ENCODE measurements at places on chromosomes 7 and 10. TPM values are rescaled to one million over a fixed set of nuclear protein-coding genes. Genes with fewer than 3 reads are reported as not detected.

DNA sequence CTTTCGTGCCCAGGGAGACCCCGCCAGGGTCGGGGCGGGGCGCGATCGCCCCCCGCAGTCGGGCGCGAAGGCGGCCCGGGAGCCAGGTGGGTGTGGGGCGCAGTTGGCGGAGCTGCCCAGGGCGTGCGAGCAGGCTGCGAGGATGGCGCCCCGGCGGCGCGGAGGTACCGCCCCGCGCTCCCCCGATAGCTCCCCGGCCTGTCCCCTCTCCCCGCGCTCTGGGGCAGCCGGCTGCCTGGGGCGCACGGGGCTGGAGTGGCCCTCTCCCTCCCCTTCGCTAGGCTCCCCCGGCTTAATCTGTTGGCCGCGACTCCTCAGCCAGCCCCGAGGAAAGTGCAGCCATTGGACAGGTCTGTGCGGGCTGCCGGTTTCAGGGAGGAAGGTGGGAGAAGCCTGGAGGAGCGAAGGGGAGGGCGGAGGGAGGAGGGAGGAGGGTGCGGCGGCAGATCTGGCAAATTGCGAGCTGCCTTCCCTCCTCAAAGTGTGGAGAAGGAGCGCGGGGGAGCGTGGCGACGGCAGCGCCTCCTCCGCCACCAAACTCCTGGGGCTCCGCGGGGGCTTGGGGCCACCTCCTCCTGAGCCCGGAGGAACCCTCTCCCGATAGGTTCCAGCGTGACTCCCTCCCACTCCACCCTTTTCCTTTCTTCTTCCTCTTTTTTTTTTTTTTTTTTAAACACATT, 361 bp upstream of the PLXDC2 start:
- DNase-seq: peak; percentile 83

GRCh38 chr10:127863231-127863825, 29.4 kb downstream of the CLRN3 start:
- peak; percentile 18 for DNase-seq

GRCh38 chr7:11959121-11959520, 127.1 kb upstream of the THSD7A start:
- no peak for DNase-seq

DNA sequence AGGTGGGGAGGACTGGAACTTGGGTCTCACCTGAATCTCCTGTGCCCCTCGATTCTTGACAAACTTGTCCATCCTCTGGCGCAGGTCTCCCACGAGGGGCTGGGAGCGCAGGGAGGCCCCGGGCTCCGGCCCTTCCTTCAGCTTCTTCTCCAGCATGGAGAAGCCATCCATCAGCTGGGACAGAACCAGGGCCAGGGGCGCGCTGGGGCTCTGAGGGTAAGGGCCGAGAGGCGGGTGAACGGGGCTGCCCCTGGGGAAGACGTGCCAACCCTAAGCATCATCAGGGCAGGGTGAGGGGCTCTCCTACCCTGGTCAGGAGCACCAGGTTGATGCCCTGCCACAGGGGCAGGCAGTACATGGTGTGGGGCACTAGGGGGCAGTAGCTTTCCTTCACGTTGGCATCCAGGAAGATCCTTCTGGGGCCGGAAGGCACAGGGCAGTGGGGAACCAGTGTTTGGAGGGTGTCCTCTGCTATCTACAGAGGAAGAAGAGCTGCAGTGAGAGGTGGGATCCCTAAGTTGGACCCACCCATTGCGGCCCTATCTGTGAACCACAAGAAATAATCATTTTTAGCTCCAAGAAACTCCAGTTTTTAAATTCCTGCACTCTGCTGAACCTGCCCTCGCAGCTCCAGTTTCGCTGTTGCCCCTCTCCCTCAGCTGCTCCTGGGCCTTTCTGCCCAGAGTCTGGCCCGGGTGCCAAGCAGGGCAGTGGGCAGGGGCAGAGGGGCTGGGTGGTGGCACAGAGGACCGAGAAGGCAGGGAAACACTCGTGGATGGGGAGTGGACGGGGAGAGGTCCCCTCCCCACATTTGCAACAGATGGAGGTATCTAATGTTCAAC, 10.8 kb upstream of the PYROXD2 start:
- peak; percentile 25 for DNase-seq

- no peak for DNase-seq
Measured at GRCh38 chr10:33720161-33720560, 385.7 kb upstream of the NRP1 start.

- DNase-seq: no peak
Measured at GRCh38 chr10:78703593-78703992, 365.2 kb upstream of the ZMIZ1 start.

- no peak for DNase-seq
Measured at GRCh38 chr7:55056577-55057480, 38.0 kb downstream of the EGFR start.

GRCh38 chr10:52965938-52966401, 193.4 kb upstream of the MBL2 start:
- DNase-seq: no peak

- no peak for DNase-seq
Measured at GRCh38 chr10:30625080-30625479, 4.5 kb downstream of the LYZL2 start.

DNA sequence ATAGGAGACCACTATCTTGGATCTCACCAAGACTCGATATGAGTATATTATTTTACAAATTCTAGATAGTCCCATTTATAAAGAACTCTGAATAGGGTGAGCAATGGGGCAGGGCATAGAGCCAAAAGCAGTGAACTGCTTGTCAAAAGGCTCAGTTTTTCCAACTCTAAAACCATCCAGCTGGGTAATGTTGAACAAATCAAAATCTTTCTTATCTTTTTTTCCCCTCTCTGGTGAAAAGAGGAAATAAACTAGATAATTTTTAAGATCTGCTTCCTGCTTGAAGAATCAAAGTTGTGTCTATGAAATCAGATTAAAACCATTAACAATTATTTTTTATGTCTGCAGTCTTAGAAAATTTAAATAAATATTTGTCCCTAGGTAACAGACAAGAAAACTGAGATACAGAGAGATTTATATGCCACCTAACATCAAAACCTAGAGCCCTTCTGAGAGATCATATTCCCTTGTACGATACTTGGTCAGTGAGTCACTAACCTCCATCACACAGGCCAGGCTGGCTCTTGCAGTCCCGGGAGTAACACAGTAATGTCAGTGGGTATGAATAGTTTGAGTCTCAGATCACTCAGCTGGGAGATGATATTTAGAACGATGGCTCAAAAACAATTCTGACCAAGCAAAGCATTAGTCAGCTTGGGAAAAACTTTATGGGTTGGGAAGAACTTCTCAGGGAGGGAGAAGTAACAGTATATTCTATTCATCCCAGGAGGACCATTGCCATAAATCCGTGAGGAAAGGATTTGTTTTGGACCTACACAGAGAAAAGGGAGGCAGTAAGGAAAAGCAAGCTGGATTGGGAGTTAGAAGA, 178.8 kb downstream of the REEP3 start:
- peak; percentile 69 for DNase-seq

GRCh38 chr7:44398511-44398911, 73.1 kb upstream of the CAMK2B start:
- no peak for DNase-seq

The SLC18A3 gene
- not detected for total RNA-seq

- no peak for DNase-seq
Measured at GRCh38 chr10:101447477-101447876, 93.5 kb downstream of the BTRC start.

The TMEM139 gene
- 79.0 TPM for total RNA-seq

DNA sequence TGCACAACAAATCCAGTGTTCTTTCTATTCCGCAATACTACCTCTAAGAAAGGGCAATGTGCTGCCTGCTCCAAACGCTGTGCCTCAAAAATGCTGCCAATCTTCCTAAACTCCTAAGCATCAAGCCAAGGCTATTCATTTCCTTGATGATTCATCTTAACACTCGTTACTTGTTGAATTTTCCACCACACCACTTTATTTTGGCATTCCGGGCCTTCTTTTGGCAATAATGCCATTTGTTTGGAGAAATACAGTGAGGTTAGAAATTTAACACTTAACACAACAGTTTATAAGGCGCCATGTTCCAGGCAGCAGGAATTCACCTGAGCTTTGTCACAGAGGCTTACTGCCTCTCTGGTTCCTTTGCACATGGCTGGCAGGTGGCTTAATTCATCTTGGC, 82.6 kb upstream of the ABCB5 start:
- no peak for DNase-seq

DNA sequence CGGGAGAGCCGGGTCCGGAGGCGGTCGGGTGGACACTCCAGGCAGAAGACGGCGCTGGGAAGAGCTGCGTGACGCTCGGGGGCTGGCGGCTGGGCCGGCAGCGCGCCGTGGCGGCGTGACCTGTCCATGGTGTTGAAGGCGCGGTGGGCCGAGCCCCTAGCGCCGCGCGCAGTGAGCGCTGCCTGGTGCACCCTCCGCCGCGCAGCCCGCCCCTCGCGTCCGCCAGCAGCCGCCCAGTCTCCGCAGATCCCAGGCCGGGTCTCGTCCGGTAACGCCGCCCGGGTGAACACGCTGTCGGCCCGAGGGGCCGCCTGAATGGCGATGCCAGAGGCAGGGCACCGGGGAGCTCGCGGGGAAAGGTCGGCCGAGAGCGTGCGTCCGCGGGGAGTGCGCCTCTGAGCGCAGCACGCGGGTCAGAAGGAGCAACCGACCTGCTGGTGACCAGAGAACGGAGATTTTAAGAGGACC, 657 bp upstream of the TMEM178B start:
- peak; percentile 64 for DNase-seq

- no peak for DNase-seq
Measured at GRCh38 chr10:119020627-119020946, 8.9 kb upstream of the NANOS1 start.

The ERVW-1 gene
- not detected for total RNA-seq

GRCh38 chr10:129877773-129878371, 86.2 kb downstream of the EBF3 start:
- no peak for DNase-seq

The MTPN gene
- total RNA-seq: 60.8 TPM

The MKI67 gene
- 10.5 TPM for total RNA-seq

GRCh38 chr10:129766611-129767550, 197.2 kb downstream of the EBF3 start:
- DNase-seq: no peak

The CUZD1 gene
- total RNA-seq: not detected

GRCh38 chr10:97861097-97861750, 11.6 kb downstream of the GOLGA7B start:
- DNase-seq: peak; percentile 74

- DNase-seq: no peak
Measured at GRCh38 chr7:28813243-28813962, 144.7 kb downstream of the TRIL start.

DNA sequence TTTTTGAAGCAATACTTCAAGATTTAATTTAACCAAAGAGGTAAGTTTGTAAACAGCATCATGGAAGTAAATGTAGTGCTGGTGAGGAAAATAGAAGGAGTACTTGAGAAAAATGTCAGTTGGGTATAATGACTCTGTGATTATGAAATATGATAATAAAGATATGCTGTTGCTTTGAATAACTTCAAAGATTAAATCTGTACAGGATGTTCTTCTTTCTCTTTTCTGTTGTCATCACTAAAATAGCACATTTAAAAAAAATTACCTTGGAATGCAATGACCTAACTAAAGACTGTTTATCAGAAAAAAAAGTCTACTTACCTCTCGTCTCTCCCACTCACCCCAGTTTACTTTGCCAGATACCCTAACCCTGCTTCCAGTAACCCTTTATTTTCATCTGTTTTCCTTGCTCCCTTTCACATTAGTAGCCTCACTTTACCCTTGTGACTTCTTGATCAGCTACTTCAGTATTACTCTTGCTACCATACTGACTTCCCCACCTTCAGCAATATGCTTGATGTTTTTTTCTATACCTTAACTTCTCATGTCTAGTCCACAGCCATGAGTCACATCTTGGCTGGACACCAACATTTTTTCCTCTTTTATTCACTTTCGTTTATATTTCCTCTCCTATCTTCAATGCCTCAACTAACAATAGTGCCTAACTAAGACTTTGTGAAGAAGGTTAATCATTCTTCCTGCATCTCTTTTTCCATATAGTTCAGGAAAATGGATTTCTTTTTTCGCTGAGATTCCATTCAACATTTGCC, 29.7 kb upstream of the TAS2R16 start:
- DNase-seq: peak; percentile 0

GRCh38 chr7:15751191-15751701, 64.8 kb upstream of the MEOX2 start:
- no peak for DNase-seq

The CUEDC2 gene
- total RNA-seq: 231 TPM

- peak; percentile 69 for DNase-seq
Measured at GRCh38 chr7:101164071-101164840, 1.1 kb downstream of the VGF start.

GRCh38 chr10:62270020-62270419, 1.4 kb upstream of the RTKN2 start:
- DNase-seq: no peak

The GJD4 gene
- not detected for total RNA-seq

- no peak for DNase-seq
Measured at GRCh38 chr7:45987521-45988290, 66.6 kb upstream of the IGFBP3 start.

GRCh38 chr10:3574451-3574850, 210.6 kb downstream of the KLF6 start:
- no peak for DNase-seq

The FRMD4A gene
- 3.8 TPM for total RNA-seq

The PTF1A gene
- not detected for total RNA-seq

GRCh38 chr7:27704422-27705199, 35.4 kb upstream of the TAX1BP1 start:
- DNase-seq: no peak

DNA sequence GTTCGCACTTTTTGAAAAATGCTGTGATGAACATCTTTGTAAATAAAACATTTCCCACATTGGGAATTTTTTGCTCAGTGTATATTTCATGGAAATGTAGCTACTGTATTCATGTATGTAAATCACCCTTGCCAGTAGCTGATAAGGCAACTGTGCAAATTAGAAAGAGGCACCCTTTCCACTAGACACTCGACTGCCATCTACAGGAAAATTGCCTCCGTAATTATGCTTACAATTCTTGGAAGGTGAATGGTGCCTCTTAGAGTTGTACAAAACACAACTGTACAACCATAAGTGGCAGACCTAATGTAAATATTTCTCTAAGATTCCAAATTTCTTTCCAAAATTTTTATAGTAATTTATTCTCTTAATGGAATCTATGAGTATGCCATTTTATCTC, 491.7 kb downstream of the CCSER2 start:
- no peak for DNase-seq

The AQP1 gene
- total RNA-seq: not detected

DNA sequence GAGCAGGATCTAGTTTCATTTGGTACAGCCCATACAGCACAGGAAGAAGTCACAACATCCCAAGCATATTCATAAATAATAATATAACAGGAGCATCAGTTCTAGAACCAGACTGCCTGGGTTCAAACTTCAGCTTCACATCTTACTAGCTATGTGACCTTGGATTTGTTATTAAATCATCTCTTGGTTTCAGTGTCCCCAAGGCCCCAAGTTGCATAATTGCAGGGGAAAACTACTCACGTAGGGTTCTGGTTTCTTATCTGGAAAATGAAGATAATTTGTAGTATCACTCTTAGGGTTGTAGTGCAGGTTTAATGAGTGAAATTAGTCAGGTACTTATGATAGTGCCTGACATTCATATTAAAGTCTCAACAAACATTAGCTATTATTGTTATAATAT, 5.5 kb upstream of the IQUB start:
- no peak for DNase-seq

Measured in Caki2 (cell line).